ENCODE measurements at places on chromosomes 12 and 14. TPM values are rescaled to one million over a fixed set of nuclear protein-coding genes. Genes with fewer than 3 reads are reported as not detected.

Gene PRIMA1
- total RNA-seq, result 0.09 TPM

Gene TAS2R10
- total RNA-seq, result 0.47 TPM

DNA sequence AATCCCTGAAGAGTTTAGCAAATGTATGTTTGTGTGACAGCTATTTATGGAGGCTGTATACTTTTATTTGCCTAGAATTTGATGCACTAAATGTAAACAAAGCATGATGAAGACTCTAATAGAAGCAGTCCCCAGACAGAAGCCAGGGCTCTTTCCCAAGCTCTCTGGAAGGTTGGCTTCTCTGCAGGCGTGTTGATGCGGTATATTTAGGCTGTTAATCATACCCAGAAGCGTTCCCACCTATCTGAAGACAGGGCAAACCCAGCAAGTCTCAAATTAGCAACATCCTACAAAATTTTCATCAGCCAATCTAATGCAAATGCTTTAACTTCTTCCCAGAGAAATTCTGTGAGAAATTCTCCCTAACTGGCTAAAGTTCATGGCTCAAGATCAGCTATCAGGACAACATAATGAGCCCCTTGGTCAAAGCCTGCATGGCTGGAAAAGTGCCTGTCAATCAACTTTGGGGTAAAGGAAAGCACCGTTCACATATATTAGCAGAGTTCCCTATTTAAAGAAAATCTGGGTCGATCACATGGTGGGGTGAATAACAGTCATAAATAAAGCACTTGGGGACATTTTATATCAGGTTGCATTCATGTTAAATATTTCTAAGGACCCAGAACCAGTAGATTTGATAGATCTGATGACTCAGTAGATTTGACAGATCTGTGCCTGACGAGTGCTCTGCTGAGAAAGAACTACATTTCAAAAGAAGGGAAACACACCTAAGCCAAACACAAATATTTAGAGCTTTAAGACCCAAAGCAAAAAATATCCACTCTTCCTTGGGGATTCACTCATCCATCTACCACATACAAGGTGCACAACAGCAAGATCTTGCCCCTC is 46.6 kb downstream of the KSR2 start:
- DNase-seq, result no peak

- DNase-seq, result no peak
These were observed 161.2 kb downstream of the TMX1 start for GRCh38 chr14:51401272-51401671.

All from thymus (tissue), 14 donors.